Stimulated activated CD4-positive, alpha-beta T cell treated with anti-CD3 and anti-CD28 coated beads, TNF-alpha, amount 100 ng/mL, for 24 hours (primary cell): ENCODE measurements at places on chromosomes 13 and 19.
A peak's percentile ranks its signal among the peaks of the same experiment; 100 is the strongest.

- no peak for DNase-seq
Observed at GRCh38 chr19:42086770-42087550, 11.0 kb downstream of the ZNF574 start.

- no peak for DNase-seq
Observed at GRCh38 chr13:106440866-106441265, 94.6 kb downstream of the EFNB2 start.

- no peak for DNase-seq
Observed at GRCh38 chr13:41427666-41428065, 29.7 kb upstream of the RGCC start.

DNA sequence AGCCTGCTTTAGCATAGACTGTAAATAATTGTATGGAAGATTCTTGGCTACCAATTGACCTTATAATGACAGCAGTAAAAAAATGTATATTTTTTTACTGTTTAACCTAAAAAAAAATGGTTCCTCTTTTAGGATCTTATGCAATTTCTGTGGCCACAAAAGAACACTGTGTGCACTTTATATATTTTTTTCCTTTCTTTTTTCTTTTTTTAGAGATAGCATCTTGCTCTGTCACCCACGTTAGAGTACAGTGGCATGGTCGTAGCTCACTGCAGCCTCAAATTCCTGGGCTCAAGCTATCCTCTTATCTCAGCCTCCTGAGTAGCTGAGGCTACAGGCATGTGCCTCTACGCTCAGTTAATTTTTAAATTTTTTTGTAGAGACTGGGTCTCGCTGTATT is 6.1 kb downstream of the FLT3 start:
- DNase-seq: no peak

- DNase-seq: no peak
Observed at GRCh38 chr13:44618326-44618725, 42.2 kb upstream of the TSC22D1 start.

DNA sequence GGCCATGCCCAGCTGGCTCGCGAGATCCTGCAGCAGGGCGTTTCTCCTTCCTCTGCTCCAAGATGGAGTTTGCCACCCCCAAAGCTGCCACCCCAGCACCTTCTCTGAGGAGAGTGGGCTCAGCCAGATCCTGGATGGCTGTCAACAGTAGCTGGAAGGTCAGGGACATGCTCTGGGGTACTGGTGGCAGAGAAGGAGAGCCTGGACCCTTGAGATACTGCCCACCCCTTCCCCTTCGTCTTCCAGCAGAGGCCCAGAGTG is 11.6 kb downstream of the IRGC start:
- DNase-seq: no peak

DNA sequence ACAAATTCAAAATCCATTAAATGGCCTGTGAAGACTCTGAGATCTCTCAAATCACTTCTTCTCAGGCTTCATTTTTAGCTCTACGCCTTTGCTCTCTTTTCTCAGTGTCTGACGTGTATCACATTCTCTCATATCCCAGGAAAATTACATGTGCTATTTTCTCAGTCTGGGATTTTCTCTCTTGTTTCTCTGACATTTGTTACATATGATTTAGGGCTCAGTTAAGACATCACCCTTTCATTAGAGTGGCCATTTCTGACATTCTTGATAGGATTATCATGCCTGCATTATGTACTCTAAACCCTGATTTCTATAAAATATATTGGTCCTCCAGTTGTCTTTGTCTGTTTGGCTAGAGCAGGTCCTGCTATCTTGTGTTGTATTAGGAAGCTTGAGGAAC is 136.6 kb downstream of the GPC5 start:
- no peak for DNase-seq

DNA sequence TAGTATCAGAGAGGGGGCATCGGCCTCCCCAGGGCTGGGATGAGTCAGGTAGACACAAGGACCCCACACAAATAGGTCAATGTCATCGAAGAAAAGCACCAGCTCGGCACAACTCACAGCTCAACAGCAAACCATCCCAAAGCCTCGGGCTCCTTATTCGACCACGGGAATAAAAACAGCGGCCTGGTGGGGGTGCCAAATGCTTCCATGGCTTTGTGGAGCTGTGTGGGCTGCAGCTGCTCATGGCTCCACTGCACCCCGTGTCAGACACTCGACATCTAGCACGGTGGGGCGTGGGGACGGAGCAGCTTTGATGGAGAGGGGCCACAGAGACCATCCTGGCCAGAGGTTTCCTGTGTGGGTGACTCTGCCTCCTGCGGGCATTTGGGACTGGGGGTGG is 212.5 kb upstream of the SOX1 start:
- DNase-seq: no peak

- no peak for DNase-seq
Observed at GRCh38 chr13:48624858-48625257, 28.9 kb upstream of the CYSLTR2 start.

DNA sequence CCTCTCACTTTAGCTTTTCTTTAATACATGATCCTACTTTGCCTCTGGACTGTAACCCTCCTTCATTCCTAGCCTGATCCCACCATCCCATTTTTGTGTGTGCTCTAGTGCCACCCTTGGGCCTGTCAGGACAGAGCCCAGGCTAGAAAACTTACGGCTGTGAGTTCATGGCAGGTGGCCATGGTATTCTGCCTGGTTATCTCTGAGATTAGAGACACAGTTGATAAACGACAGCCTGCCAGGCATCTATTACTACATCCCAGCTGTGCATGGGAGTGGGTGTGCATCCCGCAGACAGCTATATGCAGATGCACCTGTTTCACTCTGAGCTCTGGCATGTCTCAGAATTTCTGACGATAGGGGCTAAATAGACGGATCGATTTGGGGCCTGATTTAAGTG is 110.9 kb downstream of the HS6ST3 start:
- DNase-seq: no peak

DNA sequence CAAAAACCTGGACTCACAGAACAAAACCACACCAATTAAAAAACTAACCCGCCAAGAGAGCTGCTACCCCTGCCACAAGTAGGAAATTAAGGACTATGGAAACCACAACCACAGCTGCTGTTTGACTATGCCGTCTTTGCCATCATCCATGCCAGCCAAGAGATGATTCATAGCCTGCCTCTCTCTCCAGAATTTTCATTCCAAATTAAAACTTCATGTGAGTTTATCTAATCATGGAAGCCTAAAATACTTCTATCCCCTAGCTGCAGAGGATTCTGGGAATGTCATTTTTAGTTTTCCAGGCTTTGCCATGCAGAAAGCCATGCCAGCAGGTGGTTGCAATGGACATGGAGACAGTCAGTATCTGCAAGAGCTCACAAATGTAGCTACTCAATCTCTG is 27.6 kb upstream of the GTF2F2 start:
- no peak for DNase-seq

GRCh38 chr13:77548095-77548494 is 12.6 kb downstream of the SCEL start:
- DNase-seq: no peak

DNA sequence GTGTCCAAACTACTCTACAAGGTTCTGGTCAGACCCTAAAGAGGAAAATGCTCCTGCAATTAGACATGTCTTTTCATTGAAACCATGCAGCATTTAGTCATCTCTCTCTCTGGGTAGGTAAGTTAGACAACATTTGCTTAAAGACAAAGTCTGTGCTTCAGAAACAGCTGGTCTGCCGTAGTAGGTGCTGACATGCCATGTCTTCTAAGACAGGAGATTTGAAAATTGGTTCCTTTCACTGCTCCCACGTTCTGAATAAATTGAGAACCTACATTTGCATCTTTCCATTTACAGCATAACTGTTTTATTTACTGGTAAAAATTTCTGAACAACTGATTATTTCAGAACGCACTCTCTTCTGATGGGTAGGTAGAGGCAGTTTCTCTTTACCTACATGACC is 494.0 kb downstream of the EFNB2 start:
- DNase-seq: no peak

DNA sequence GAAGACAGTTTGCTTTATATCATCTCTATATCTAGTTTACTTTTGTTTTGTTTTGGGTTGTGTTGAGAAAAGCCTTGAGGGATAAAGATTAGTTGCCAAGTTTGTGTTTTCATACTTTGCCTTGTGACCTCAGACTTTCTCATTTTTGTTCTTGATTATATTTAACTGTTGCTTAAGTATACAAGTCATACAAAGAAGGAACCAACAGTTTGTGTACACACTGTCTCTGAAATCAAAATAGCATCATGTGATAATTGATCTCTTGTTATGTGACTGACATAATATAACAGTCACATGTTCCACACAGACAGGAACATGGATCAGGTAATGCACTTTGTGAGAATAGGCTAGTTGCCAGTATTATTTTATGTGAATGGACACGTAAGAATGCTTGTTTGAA is 70.8 kb downstream of the SHISA2 start:
- no peak for DNase-seq

GRCh38 chr13:50691176-50691680 is 152.3 kb downstream of the DLEU7 start:
- DNase-seq: no peak

GRCh38 chr13:111857336-111857735 is 209.6 kb upstream of the SOX1 start:
- DNase-seq: no peak

GRCh38 chr13:51524829-51525566 is 59.3 kb upstream of the WDFY2 start:
- DNase-seq: no peak

DNA sequence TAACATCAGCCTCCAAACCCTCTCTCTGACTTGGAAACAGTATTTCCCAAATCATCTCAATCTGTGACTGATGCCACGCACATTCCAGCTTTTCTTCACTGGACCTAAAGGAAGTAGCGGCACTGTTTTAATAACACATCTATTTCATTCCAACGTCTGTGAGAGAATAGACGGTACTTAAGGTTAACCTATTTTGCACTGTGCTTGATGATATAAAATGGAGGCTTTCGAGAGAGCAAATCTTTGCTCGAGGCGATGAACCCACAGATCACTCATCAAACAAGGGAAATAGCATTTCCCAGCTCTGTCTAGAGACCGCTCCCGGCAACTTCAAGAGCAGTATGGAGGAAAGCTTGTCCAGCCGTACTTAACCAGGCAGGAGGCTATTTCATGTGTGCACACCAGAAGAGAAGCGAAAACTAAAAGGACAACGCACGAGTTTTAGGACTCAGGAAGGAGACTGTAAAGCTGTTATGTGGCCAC is 2.9 kb downstream of the UBL3 start:
- no peak for DNase-seq

DNA sequence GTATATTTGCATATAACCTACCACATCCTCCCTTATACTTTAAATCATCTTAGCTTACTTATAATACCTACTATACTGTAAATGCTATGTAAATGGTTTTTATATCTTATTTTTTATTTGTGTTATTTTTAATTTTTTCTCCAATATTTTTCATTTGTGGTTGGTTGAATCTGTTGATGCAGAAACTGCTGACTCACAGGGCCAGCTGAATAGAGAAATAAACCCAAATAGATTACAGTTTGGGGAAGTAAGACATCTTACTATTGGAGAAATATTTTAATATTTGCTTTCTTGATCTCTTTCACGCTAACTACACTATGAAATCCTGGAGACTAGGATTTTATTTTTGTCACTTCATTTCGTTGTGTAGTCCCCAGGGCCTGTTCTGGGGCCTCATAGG is 7.1 kb downstream of the SMAD9 start:
- no peak for DNase-seq

- no peak for DNase-seq
Observed at GRCh38 chr19:29567366-29567915, 38.6 kb upstream of the POP4 start.

DNA sequence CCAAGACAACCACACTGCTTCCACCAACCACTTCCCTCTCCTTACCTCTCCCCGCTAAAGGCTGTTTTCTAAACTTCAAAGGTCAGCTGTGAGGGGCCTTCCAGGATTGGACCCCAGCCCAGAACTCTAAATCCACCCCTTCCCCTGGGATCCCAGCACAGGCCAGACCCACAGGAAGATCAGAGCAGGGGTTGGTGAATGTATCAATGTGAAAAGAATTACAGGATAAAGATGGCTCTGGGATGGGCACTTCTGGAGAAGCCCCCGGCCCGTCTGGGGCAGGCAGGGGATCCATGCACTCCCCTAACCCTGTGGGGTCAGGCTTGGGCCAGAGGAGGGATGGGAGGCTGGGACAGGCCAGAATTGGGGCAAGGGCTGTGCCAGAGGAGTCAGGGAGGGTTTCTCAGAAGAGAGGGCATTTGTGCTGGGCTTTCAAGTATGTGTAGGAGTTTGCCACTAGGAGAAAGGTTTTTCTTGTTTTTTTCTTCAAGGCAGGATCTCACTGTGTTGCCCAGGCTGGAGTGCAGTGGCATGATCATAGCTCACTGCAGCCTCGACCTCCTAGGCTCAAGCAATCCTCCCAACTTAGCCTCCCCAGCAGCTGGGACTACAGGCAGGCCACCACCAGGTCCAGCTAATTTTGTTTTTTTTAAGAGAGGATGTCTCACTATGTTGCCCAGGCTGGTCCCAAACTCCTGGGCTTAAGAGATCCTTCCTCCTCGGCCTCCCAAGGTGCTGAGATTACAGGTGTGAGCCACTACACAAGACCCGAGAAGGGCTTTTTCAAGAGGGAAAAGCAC is 1.0 kb upstream of the MEF2B start:
- no peak for DNase-seq

GRCh38 chr19:7376151-7376852 is 27.6 kb downstream of the ARHGEF18 start:
- DNase-seq: no peak

DNA sequence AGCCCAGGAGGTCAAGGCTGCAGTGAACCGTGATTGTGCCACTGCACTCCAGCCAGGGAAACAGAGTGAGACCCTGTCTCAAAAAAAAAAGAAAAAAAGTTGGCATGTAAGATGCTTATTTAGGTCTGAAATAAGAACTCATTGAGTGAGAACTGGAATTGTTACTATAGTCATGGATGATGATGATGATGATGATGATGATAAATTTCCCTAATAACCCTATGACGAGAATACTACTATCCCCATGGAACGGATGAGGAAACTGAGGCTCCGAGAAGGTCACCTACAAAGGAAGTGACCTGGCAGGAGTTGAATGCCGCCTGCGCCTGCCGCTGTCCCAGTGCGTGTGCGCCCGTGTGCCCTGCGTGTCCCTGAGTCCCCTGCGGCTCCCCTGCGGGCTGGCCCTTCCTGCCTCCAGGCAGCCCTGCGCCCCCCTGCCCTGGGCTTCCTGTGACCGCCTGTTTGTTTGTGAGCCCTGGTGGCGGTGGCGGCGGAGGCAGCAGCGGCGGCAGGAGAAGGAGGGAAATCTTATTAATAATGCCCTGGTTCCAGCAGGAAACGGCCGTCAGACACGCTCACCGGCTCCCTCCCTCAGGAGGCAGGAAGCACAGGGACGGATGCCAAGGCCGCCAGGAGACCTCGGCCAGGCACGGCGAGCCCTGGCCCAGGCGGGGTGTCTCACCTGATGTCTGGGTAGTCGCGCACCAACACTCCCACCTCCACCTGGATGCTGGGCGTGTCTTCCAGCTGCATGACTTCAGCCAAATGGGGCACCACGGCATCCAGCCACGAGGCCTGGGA is 29.6 kb downstream of the EXOC3L2 start:
- no peak for DNase-seq

- peak; percentile 50 for DNase-seq
Observed at GRCh38 chr19:48746738-48747575, at the start of gene IZUMO1. IZUMO1 (minus strand) TSS chr19:48746909; CDS start chr19:48745859, 1,050 bp downstream.
